A549 treated with dexamethasone at 1 μM for 4 hours (cell line): ENCODE measurements at places on chromosomes 5 and 9. TPM values are rescaled to one million over a fixed set of nuclear protein-coding genes. Genes with fewer than 3 reads are reported as not detected.

The GFI1B gene
- 0.05 to 0.17 TPM (median 0.06 TPM) in 5 replicates for total RNA-seq

The PTPN3 gene
- total RNA-seq: 14.5 to 21.4 TPM (median 21.1 TPM) in 5 replicates

The CTNND2 gene
- 0.04 to 0.27 TPM (median 0.05 TPM) in 3 of 5 replicates, not detected in the others for total RNA-seq

The GPRIN1 gene
- 8.1 to 10.1 TPM (median 9.3 TPM) in 5 replicates for total RNA-seq

The GABRA6 gene
- total RNA-seq: not detected in 5 replicates

The PCDHGA11 gene
- total RNA-seq: 0.02 to 0.03 TPM in 2 of 5 replicates, not detected in the others

The OLFM1 gene
- total RNA-seq: 8.8 to 10.8 TPM (median 10.5 TPM) in 5 replicates

The PHYHD1 gene
- total RNA-seq: 0.08 to 0.42 TPM (median 0.38 TPM) in 5 replicates

The CTXN3 gene
- total RNA-seq: not detected in 5 replicates
